Activated T-helper 1 cell treated with anti-CD3 and anti-CD28 coated beads, Interleukin-12 subunit alpha, Interleukin-12 subunit beta, Interleukin-2, Interleukin-4 antibody, amounts not matched to agents 30 ng/mL and 10 ng/mL and 1 ng/mL, durations not matched to agents 14 hours and 24 hours and 36 hours (primary cell): ENCODE measurements at places on chromosomes 1 and 21. TPM values are rescaled to one million over a fixed set of nuclear protein-coding genes. Genes with fewer than 3 reads are reported as not detected.

MYCL gene
- 0.56 and 0.62 TPM in 2 replicates for total RNA-seq

NBPF8 gene
- 20.1 and 20.2 TPM in 2 replicates for total RNA-seq

FCRL6 gene
- total RNA-seq = not detected in 2 replicates

LCE2C gene
- not detected in 2 replicates for total RNA-seq

NCMAP gene
- total RNA-seq = not detected in 2 replicates

LCE2B gene
- total RNA-seq = not detected in 2 replicates

GJA8 gene
- not detected in 2 replicates for total RNA-seq

PIGR gene
- 0.07 TPM in 1 of 2 replicates, not detected in the other for total RNA-seq

GCSAML gene
- total RNA-seq = 0.16 TPM in 1 of 2 replicates, not detected in the other

PRDX6 gene
- total RNA-seq = 119 and 124 TPM in 2 replicates
